ENCODE measurements at places on chromosomes 1 and 21.

GRCh38 chr1:227768640-227769039 lies 33.4 kb downstream of the SNAP47 start:
- no peak for DNase-seq

DNA sequence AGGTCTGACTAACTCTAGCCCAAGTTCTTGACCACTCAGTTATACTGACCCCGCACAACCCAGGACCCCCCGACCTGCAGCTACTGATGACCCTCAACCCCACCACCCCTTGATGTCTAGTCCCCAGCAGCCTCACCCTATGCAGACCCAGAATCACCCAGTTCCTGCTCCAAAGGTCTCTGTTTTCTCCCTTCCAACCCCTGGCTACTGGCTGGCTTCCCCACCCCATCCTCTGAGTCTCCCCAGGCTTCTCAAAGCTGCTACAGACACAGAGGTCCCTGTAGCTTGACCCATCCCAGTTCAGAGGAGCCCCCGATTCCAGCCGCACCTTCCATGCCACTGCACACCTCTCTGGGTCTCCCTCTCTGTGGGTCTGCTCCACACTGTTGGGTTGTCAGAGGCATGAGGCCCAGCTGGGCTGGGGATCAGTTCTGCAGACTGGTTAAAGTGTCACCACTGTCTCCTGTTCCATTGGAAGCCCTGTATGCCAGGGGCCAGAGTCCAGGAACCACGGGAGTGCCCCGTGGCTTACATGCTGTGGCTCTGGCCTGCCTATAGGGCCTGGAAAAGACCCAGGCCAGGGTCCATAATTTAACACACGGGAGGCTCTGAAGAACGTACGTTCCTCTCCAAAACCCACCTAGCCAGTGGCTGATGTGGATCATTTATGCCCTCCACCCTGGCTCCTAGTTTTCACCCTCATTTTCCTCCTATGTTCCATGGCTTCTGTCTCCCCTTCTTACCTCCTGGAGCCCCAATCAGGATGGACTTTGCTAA lies 497 bp downstream of the PKLR start:
- no peak for DNase-seq

GRCh38 chr1:22540337-22540736 lies 23.0 kb upstream of the EPHA8 start:
- DNase-seq = no peak

GRCh38 chr21:45328198-45329091 lies 40.8 kb upstream of the POFUT2 start:
- no peak for DNase-seq

GRCh38 chr1:19122668-19123067 lies 87.4 kb downstream of the UBR4 start:
- no peak for DNase-seq

- no peak for DNase-seq
Observed at GRCh38 chr1:205348554-205349487, 7.9 kb downstream of the KLHDC8A start.

- peak; percentile 52 for DNase-seq
Observed at GRCh38 chr21:44537930-44538911, 1.8 kb downstream of the KRTAP10-1 start.

GRCh38 chr1:200901350-200901749 lies 6.7 kb downstream of the INAVA start:
- no peak for DNase-seq

GRCh38 chr1:228163007-228163753 lies 2.4 kb upstream of the IBA57 start:
- peak; percentile 77 for DNase-seq

DNA sequence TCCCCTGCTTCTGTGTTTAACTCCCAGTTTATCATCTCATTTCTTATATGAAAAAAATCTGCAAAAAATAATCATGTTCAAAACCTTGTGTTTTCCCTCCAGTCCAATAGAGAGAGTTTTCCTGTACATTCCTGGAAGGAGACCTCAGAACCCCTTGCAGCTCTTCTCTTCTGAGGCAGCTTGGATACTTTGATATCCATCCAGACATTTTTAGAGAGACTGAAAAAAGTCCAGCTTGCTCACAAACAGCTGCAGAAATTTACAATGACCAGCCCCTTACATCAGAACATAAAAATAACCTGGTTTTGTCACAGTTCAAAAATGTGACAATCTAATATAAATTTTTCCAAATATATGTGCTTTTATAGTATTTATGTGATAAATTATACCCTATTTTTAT lies 73.3 kb upstream of the C1orf115 start:
- no peak for DNase-seq

DNA sequence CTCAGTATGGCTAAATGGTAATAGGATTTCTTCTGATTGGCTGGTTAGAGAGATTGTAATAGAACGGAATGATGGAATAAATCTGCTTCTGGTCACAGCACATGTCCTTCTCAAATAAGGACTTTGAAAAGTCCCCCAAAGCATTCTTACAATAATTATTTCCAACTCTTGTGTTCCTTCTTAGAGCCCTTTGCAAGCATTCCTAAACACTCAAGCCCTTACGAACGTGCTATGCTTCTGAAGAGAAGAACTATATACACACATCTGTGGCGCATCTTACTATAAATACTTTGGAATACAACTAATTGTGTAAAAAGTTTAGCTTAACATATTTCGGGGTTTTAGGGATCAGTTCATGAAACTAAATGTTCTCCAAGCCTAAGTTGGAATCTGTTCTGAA lies 25.6 kb downstream of the CLIC4 start:
- DNase-seq = no peak

DNA sequence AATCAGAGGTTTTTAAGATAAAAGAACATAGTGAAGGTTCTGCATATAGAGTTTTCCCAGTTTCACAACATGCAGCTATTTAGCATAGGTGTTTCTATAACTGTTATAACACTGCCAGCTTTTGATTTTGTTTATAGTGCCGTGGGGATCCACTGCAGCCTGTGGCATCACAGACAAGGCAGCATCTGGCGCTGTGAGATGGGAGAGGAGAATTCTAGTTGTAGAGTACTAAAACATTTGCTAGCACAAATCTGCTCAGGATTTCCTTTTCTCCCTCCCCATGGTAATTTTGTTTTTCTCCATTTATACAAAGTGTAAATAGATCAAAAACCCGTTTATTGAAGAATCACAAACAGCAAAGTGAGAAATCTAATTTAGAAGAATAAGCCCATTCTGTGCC lies 482.8 kb upstream of the NCAM2 start:
- DNase-seq = no peak

- DNase-seq = no peak
Observed at GRCh38 chr1:160868141-160868540, 5.5 kb upstream of the CD244 start.

GRCh38 chr1:160210561-160210960 lies 5.4 kb downstream of the PEA15 start:
- no peak for DNase-seq

GRCh38 chr1:58608945-58609344 lies 31.9 kb upstream of the TACSTD2 start:
- no peak for DNase-seq

GRCh38 chr1:100266741-100267140 lies 725 bp downstream of the RTCA start:
- no peak for DNase-seq

DNA sequence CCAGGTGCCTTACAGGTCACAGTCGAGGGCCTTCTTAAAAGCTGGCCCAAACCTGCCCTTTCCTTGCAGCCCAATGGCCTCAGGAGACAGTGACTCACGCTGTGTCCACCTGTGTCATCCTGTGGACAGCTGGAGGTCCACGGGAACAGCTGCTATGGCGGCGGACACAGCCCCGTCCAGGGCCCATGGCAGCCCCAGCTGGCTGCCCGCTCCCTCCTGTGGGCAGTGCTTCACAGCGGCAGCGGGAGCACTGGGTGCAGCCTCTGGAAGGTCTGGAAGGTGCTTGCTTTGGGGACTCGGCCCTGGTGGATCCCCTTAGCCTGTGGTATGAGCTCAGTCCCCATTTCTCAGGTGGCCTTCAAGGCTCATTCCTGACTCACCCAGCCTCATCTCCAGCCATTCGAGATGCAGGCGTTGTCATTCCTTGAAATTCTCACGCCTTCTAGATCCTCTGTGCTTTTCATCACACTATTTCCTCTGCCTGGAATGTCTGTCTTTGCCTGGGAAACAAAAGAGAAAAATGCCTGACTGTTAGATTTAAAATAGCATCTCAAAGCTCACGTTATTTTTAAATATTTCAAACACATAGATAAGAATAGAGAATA lies 86.8 kb downstream of the KIF26B start:
- no peak for DNase-seq

- no peak for DNase-seq
Observed at GRCh38 chr1:165134431-165134830, 222.1 kb downstream of the LMX1A start.

GRCh38 chr1:218374401-218375353 lies 29.5 kb downstream of the TGFB2 start:
- no peak for DNase-seq

- DNase-seq = no peak
Observed at GRCh38 chr1:15304708-15305467, 57.9 kb downstream of the FHAD1 start.

DNA sequence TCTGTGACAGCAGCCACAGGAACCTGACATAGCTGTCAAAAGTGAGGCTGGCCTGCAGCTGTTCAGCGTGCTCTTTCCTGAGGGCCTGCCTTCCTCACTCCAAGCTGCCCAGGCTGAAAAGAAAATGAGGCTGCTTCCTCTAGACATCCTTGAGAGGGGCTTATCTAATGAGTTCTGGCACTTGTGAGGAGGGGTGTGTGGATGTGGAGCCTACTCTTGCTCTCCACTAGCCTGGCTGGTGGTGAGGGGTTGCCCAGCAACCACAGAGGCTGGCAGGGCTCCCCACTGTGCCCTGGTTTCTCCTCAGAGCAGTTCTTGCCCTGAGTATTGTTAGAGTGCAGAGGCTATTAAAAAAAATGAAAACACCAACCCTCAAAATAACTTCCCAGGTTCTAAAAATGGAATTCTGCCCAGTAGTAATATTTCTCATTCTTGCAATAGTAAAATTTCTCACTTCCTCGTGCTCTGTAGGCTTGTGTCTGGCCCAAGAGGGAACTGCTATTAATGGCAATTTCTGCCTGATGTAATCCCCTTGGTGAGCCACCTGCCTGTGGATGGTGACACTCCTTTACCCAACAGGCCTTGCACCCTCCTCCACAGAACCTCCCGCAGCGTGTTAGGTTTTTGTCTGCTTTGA lies 52.6 kb upstream of the EPS8L3 start:
- DNase-seq = peak; percentile 73

DNA sequence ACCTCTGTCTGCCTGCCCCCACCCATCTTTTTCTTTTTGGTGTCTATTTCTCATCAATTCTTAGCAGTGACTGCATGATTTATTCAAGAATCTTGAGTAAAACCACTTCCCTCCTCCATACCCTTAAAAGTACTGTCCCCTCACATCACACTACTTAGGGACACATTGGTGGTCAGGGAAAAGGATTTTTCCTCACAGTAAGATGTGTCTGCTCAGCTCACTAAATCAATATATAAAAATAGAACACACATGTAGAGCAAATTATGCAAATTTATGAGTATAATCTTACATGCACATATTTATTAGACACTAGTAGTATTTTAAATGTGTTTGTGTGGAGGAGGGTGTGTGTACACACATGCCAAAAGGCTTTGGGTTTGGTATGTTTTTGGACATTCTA lies 202.0 kb downstream of the PBX1 start:
- DNase-seq = no peak

DNA sequence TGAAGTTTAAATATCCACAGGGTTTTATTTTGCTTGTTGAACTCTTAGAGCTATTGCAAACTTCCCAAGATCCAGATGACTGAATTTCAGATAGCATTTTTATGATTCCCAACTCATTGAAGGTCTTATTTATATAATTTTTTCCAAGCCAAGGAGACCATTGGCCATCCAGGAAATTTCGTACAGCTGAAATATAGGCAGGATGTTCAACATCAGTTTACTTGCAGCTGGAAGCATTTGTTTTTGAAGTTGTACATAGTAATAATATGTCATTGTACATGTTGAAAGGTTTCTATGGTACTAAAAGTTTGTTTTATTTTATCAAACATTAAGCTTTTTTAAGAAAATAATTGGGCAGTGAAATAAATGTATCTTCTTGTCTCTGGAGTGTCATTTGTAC lies 32.8 kb upstream of the DDR2 start:
- no peak for DNase-seq

- DNase-seq = no peak
Observed at GRCh38 chr1:201702936-201703335, 126.0 kb upstream of the IPO9 start.

Measured in coronary artery (tissue), 2 donors.